NAMALWA (cell line): ENCODE measurements at places on chromosomes 4 and X.

- DNase-seq = no peak
Observed at GRCh38 chr4:68734095-68734494, 63.6 kb upstream of the UGT2B15 start.

- no peak for DNase-seq
Observed at GRCh38 chrX:129572422-129572821, 32.4 kb downstream of the OCRL start.

DNA sequence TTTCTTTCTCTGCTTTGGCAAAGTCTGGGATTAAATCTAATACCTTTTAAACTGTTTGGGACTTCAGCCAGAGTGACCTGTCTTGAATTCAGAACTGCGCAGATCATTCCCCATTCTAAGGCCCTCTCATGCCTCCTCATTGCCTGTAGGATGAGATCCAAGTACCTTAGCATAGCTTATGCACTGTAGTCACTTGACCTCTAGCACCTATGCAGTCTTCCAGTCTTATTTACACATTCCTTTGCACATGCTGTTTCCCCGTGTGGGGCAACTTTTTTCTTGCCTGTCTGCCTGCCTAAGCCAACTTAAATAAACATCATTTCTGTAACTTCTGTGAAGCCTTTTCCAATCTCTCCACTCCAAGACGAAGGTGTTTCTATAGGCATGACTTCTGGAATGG, 68.4 kb downstream of the AR start:
- no peak for DNase-seq

- no peak for DNase-seq
Observed at GRCh38 chr4:153022241-153022715, 86.2 kb downstream of the FHDC1 start.

DNA sequence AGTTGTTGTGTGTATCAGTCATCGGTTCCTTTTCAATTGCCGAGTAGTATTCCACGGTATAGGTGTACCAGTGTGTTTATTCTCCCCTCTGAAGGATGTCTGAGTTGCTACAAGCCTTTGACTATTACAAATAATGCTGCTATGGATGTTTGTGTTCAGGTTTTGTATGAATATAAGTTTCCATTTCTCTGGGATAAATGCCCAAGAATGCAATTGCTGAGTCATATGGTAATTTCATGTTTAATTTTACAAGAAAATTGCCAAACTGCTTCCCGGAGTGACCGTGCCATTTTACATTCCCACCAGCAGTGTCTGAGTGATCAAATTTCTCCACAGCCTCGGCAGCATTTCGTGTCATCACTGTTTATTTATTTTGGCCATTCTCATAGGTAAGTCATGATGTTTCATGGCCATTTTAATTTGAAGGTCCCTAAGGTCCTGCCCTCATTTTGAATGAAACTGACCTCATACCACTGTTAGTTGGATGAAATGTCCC, 73.9 kb downstream of the IRF2 start:
- no peak for DNase-seq

- DNase-seq = no peak
Observed at GRCh38 chr4:48046059-48046458, 29.5 kb downstream of the NIPAL1 start.

GRCh38 chr4:118997601-118998000, 108.9 kb downstream of the SYNPO2 start:
- no peak for DNase-seq

DNA sequence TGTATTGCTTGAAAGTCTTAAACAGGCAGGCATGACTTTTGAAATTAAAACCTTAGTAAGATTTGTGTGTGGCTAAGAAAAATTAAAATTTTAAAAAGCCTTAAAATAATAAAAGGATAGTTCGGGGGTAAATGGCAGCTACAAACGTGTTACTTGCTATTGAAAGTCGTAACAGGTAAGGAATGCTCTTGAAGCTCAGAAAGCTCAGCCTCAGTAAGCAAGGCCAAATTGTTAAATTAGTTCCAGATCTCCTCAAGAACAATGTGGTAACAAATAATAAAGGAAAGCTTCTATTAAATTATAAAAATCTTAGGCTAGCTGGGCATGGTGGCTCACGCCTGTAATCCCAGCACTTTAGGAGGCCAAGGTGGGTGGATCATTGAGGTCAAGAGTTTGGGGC, 25.5 kb downstream of the PRMT9 start:
- DNase-seq = no peak

DNA sequence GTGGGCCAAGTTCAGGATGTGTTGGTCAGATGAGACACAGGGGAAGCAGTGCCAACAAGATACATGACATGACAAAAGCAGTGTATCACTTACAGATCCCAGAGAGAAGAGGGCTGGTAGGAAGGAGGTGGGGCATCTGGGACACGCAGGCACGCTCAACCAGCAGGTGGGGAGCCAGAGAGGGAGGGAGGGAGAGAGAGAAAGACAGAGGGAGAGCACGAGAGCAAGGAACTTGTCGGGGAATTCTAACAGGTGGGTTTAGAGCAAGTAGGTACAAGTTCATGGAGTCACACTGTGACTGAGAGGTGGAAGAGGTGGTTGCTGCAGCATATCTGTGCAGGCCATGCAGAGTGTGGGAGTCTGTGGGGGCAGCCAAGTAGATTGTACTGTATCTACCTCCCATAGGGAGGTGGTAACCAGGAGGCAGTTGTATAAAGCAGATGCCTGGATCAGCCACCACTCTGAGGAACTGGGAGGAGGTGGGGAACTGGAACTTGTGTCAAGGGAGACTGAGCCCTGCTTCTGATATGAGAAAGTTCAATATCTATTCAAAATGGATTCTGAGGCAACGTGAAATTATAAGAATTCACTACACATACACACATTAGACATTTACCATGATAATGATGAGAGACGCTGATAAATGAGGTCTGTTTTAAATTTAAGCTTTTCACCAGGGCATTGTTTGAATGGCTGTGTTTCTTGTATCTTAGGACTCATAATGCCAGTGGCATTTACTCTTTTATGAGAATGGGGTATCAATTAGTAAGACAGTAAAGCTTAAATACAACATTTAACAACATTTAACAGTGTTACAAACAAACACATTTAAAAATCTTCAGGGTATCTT, 43.7 kb downstream of the BBS12 start:
- no peak for DNase-seq

GRCh38 chr4:74583089-74583700, 138.3 kb downstream of the AREG start:
- DNase-seq = no peak

DNA sequence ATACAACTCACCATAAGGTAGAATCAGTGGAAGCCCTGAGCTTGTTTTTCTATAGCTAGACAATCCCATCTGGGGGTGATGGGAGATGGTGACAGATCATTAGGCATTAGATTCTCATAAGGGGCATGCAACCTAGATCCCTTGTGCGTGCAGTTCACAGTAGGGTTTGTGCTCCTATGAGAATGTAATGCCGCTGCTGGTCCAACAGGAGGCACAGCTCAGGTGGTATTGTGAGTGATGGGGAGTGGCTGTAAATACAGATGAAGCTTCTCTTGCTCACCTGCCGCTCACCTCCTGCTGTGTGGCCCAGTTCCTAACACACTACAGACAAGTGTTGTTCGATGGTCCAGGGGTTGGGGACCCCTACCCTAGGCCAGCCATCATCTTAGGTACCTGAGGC, 5.9 kb upstream of the GATB start:
- peak; percentile 15 for DNase-seq

GRCh38 chrX:154323537-154323936, 27.9 kb downstream of the TKTL1 start:
- no peak for DNase-seq

- DNase-seq = no peak
Observed at GRCh38 chrX:21683941-21684340, 25.8 kb upstream of the KLHL34 start.

GRCh38 chr4:116400480-116400879, 684.9 kb downstream of the TRAM1L1 start:
- no peak for DNase-seq

GRCh38 chrX:40617566-40617965, 5.7 kb upstream of the MPC1L start:
- no peak for DNase-seq

DNA sequence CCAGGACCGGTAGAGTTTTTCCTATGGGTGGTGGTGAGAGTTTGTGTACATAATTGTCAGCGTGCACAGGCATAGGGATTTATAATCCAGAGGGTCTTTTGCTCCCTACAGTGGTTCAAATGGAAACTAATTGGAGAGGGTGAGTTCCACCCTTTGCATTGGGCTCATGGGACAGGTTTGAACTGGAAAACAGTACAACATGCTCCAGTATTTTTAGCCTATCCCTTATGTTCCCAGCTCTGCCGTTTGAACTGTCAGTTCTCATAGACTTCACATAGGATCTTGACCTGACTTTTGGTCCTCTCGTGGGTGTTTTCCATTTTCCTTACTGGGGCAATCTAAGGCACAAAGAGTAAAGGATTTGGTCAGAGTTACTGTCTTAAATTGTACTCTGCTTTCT, 31.8 kb downstream of the FHL1 start:
- DNase-seq = no peak
